Sigmoid colon (tissue), 7 donors: ENCODE measurements at places on chromosomes 5 and 9. TPM values are rescaled to one million over a fixed set of nuclear protein-coding genes. Genes with fewer than 3 reads are reported as not detected.

The PHYKPL gene
- 66.5 TPM for total RNA-seq

The TGFBI gene
- total RNA-seq: 178 TPM

The ARL15 gene
- 14.2 TPM for total RNA-seq

The POU5F2 gene
- 6.1 TPM for total RNA-seq

The PCDHGA2 gene
- 3.6 TPM for total RNA-seq

The LHFPL2 gene
- total RNA-seq: 21.4 TPM

The MARCOL gene
- not detected for total RNA-seq

The ZSWIM6 gene
- 13.6 TPM for total RNA-seq

The F2R gene
- 10.7 TPM for total RNA-seq

The CTSV gene
- total RNA-seq: not detected

The PCDHA9 gene
- total RNA-seq: 1.4 TPM

The PAX5 gene
- not detected for total RNA-seq
